ENCODE measurements at places on chromosomes 2 and 18.

- DNase-seq: no peak
Measured at GRCh38 chr2:145230546-145230945, 710.6 kb upstream of the ZEB2 start.

- DNase-seq: no peak
Measured at GRCh38 chr2:176107731-176108181, 676 bp downstream of the HOXD11 start.

DNA sequence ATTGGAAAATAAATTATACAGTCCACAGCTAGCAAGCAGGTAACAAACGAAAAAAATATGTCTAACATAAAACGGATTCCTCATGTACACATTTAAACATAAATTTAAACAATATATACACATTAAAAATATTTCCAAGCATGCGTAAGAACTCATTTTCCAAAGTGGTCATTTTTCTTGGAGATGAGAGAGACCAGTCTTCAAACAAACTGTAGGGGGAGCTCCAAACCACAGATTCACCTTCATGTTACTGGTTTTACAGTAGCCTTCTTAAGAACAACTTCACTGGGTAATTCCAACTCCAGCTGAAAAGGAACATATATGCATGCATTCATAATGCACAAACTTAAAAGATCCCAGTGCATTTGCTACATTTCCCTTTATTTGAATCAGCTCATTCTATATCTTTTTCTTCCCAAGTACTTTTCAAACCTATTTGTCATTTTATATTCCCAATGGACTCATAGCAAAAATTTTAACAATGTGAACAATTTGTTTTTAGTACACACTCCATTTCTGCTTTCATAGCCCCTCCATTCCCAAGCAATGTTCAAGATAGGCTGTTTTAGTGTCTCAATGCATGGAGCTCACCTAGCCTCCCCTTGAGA, 4.7 kb upstream of the STAMBP start:
- DNase-seq: no peak

DNA sequence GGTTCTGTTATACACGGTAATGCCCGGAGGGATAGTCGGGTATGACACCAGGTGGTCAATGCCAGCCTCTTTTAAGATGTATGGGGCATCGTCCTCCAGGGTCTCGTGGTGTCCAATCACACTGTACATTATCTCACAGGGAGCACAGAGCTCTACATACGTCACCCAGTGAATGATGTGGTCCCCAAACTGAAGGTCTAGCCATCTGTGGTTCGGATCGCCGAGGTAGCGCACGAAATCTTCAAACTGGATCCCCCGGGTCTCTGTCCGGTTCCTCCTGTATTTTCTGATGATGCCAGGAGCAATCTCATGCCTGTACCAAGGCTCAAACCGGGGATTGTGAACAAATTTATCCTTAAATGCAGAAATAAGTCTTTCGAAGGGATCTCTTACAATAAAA, 24.1 kb downstream of the CHST10 start:
- DNase-seq: no peak

DNA sequence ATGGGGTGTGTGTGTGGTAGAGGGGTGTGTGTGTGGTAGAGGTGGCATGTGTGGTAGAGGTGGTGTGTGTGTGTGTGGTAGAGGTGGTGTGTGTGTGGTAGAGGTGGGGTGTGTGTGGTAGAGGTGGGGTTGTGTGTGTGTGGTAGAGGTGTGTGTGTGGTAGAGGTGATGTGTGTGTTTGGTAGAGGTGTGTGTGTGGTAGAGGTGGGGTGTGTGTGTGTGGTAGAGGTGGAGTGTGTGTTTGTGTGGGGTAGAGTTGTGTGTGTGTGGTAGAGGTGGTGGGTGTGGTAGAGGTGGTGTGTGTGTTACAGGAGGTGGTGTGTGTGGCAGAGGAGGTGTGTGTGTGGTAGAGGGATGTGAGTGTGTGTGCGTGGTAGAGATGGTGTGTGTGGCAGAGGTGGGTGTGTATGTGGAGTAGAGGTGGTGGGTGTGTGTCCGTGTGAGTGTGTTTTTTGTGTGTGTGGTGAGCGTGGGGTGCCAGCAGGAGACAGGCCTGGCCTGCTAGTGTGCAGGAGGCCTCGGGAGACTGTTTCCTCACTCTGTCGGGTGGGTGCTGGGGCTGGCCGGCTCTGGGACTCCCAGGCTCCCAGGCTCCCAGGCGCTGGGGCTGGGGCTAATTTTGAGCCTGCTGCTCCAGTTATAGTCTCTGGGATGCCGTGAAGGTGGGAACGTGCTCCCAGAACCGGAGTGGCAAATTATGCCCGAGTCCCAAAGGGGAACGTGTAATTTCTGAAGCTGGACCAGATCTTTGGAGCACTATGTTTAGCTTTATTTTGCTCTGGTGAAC, 165.2 kb downstream of the DYSF start:
- peak; percentile 37 for DNase-seq

- DNase-seq: no peak
Measured at GRCh38 chr2:118672571-118673158, 174.8 kb downstream of the EN1 start.

DNA sequence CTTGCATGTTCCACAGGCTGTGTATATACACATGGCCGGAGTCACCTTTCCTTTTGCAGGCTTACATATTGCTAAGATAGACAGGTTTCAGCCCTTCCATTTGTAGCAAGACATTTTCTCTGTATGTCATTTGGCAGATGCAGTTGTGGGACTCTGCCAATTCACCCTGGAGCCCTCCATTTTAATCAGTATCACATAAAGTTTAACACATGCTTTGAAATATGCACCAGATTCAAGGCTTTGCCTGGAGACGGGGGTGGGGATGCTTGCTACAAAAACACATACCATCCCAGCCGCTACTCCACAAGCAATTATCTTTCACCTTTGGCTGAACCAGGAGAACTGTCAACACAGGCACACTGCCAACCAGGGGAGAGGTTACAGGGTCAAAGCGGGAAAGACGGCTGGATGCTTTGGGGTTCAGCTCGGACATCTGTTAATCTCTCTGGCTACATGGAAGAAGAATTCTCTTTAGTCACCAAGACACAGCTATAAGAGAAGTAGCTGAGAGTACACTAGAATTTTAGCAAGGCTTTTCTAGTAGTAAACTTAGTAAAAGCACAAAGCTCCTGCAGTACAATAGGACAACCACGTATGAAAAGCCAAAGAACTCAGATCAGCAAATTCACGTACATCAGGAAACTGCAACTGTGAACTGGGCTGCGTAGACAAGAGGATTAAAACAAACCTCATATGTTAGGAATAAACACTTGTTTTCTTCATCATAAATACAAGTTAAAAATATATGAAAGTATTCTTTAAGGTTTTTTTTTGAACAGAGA, 130.9 kb downstream of the EXOC6B start:
- no peak for DNase-seq

- DNase-seq: no peak
Measured at GRCh38 chr2:42918671-42919318, 126.4 kb upstream of the HAAO start.

GRCh38 chr2:226057365-226057764, 657.9 kb downstream of the NYAP2 start:
- DNase-seq: no peak

- no peak for DNase-seq
Measured at GRCh38 chr2:240782221-240782885, 37.7 kb downstream of the KIF1A start.

DNA sequence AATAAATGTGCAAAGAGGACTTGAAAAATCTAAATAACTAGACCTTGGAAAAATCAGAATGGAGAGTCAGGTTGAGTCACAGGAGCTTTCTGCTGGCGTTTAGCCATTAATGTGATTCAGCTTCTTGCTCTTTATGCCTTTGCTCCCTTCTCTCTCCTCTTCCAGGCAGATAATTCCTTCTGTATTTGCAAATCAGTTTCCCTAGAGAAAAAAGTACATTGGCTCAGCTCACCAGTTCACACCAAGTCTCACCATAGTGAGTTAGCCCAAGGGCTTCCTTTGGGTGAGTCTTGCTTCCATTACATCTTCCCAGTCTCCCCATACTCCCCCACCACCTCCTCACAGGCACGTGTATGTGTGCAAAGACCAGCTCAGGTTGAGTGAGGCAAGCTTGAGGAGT, 73.6 kb downstream of the CYBRD1 start:
- DNase-seq: no peak

DNA sequence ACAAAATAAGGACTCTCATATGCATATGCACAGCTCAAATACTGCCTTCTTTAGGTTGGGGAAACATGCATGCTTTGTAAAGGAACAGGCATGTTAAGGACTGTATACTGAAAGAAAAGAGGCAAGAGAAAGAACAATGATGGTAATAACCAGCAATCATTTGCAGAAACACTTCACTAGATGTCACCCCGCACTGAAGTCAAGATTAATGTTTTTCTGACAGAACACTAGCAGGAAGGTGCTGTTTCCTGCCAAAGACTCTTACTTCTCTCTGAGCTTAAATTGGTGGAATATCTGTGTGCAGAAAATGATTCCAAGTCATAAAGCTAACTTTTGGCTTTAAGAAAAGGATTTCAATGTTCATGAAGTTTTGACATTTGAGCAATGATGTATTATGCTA, 19.3 kb upstream of the CSRNP3 start:
- DNase-seq: no peak

DNA sequence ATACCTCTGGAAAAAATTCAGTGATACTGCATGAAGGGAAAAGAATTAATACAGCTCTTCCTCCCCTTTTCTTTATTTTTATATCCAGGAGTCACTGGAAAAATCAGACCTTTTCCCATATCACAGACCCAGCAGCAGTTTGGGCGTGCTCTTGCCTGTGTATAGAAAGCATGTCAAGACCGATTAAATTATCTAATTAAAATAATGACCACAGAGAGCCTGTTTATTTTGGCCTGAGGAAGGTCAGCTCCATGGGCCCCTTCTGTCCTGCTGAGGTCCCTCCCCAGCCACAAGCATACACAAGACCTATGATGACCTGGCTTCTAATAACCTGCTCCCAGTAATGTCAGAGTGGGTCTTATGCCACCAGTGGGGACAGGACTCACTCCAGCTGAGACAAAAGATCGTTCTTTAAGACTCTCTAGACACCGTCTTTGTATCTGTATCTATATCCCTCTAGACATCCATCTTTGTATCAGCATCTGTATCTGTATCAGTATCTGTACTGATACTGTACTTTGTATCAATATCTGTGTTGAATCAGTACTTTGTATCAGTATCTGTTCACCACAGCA, 147.8 kb downstream of the VAPA start:
- no peak for DNase-seq

DNA sequence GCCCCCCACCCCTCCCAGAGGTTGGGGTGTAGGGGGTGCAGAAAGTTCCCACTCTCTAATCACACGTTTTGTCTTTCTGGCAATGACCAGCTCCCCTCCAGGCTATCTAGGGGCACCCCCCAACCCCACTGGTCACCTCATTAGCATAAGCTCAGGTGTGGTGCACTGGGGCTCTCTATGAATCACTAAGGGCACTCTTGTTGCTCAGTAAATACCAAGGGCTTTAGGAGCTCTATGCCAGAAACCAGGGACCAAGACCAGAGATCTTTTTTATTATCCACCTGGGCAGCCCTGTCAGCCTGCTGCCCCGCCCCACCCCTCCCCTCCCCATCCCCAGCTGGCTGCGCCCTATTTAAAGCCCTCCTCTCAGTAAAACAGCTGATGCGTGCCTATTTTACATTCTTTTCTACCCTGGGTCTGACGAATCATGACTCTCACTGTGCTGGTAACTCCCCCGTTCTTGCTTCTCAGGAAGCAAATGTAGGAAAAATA, 24.3 kb downstream of the NCK2 start:
- DNase-seq: peak; percentile 60

DNA sequence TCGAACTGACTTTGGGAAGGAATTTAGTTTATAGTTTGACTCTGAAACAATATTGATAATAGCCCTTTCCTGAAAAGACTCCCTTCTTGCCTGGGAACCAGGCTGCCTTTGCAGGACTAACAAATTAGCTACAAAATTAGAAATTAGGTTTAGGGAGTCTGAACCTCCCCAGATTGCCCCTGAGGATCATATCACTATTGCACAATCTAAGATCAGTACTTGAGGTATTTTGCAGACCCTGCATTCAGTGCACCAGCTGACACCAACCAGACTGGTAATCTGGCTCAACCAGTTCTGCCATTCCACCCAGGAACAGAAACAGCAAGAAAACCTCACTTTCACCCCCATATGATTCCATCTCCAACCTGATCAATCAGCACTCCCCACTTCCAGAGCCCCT, 131.8 kb upstream of the GALNT5 start:
- DNase-seq: no peak

- no peak for DNase-seq
Measured at GRCh38 chr18:10705291-10705690, 179.5 kb downstream of the NAPG start.
